ENCODE measurements at places on chromosomes 3 and 15.

- no peak for DNase-seq
Measured at GRCh38 chr3:194397757-194398312, 1.2 kb downstream of the GP5 start.

GRCh38 chr3:61360297-61360965, 109.2 kb upstream of the FHIT start:
- no peak for DNase-seq

- no peak for DNase-seq
Measured at GRCh38 chr3:73573204-73573603, 51.5 kb downstream of the PDZRN3 start.

GRCh38 chr15:58980351-58980939, 7.0 kb upstream of the RNF111 start:
- DNase-seq = no peak

DNA sequence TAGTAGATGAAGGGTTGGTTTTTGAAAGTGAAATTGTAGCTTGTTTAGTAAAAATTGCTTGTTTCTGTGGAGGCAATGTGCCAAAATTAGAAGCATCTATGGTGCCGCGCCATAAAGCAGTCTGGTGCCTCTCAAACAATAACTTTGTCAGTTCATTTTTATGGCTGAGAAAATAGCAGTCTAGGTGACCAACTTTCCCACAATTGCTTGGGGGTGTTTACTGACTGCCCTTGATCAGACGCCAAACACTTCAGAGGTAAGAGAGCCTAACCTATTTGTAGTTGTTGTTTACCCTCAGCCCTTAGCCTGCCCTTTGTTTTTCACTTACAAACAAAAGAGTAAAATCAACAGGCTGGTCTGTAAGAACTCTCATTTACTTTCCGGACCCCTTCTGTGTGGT, 174.5 kb downstream of the FNDC3B start:
- no peak for DNase-seq

- no peak for DNase-seq
Measured at GRCh38 chr3:172918165-172918564, 167.6 kb downstream of the ECT2 start.

GRCh38 chr3:27681249-27681748, 40.8 kb downstream of the EOMES start:
- DNase-seq = peak; percentile 52

- DNase-seq = no peak
Measured at GRCh38 chr15:49706805-49707204, 86.0 kb downstream of the DTWD1 start.

DNA sequence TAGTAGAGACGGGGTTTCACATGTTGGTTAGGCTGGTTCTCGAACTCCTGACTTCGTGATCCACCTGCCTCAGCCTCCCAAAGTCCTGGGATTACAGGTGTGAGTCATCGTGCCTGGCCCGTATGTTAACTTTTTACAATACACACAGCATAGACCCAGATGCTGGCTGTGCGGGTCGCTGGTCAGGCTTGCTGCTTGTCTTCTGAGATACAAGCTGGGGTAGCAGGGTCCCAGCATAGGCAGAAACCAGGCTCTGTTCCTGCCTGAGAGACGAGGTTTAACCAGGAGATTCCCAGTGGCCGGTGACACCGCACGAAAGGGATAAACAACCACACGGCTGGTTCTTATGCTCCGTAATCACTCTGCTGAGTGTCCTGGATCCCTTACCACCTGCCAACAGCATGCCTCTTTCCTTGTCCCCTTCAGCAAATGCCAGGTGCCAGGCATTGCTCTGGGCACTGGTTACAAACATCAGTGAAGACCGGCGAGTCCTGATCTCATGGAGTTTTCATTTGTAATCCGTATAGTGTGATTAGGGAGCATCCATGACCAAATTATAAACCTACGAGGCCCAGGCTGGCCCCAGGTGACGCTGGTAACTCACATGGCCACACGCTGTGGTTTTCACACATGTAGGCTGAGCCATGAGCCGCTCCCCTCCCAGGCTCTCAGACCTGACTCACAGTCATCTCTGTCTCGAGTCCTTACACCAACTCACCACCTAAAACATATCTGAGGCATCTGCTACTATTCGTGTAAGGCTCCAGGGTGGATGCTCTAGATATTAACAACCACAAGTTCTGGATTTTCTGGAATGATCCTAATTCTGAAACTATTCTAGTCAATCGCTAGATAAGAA, 125.7 kb downstream of the PDZRN3 start:
- no peak for DNase-seq

GRCh38 chr3:63613561-63613960, 38.9 kb upstream of the SNTN start:
- DNase-seq = no peak

GRCh38 chr3:194139071-194139813, 3.3 kb downstream of the HES1 start:
- DNase-seq = no peak
